ENCODE measurements at places on chromosomes 5 and 9.

DNA sequence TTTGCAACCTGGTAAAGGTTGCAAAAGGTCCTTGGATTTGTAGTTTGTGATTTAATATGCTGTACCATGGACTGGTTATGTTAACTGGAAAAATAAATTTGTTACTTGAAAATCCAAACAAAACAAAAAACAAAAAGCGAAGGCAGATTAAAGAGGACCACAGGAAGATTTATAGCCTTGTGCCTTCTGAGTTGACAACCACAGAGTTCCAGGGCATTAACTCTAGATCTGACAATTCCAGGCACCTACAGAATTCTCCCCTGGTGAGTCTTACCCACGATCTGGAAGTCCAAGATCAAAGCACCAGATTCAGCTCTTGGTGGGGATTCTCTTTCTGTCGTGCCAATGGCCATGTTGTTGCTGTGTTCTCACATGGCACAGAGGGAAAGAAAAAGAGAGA, 107.9 kb upstream of the SELENOP start:
- no peak for DNase-seq

- DNase-seq: no peak
These were observed 215.8 kb upstream of the TRIM32 start for GRCh38 chr9:116471093-116471906.

- no peak for DNase-seq
These were observed 411.7 kb upstream of the SLC24A2 start for GRCh38 chr9:20200581-20200980.

DNA sequence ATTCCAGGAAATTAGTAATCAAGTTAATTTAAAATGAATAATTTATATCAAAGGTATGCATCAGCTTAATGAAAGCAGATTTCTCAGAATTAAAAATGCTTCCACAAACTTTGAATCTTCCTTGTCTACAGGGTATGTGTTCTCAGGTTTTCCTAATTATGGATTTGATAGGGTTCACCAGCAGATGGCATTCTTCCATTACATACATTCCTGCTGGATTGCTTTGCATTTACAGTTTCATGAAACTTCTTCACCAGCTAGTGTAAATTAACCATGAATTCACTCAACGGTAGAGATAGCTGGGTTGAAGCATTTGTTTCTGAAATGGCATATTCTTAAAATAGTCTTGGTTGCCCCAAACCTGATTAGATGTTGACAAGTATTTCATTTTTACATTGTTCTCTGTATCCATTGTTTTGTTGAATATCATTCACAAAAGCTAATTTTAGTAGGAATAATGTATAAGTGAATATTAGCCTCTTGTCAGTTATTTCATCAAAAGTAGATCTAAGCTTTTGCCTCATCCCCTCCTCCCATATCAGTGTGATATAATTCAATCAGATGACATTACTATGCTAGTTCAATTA, 68.7 kb upstream of the WDR41 start:
- no peak for DNase-seq

DNA sequence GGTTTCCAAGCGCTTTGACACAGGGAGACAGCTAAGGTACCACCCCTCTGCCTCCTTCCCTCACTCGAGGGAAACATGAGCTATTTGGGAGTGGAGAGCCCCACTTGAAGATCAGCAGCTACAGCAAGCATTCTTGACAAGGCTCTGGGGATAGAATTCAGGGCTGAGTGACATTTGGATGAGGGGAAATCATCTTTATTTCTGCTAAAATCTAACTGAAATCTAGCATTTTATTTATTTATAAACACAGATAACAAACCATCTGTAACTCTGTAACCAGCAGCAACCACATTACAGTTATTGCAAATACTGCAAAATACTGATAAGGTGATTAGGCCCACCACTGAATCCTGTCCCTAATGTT, 22.4 kb downstream of the RNF130 start:
- no peak for DNase-seq

Measured in stimulated activated CD4-positive, alpha-beta T cell treated with anti-CD3 and anti-CD28 coated beads, Interleukin-1b, Interleukin-23, amount 100 ng/mL, for 1 hour (primary cell).